ENCODE measurements at places on chromosomes 2 and 18.

GRCh38 chr2:31381601-31382000, 32.9 kb downstream of the XDH start:
- no peak for DNase-seq

- DNase-seq, result no peak
Measured at GRCh38 chr2:13018490-13018889, 301.8 kb downstream of the TRIB2 start.

- no peak for DNase-seq
Measured at GRCh38 chr2:3325458-3326181, 52.0 kb downstream of the EIPR1 start.

- no peak for DNase-seq
Measured at GRCh38 chr2:116585669-116586327, 1228.7 kb upstream of the DDX18 start.

- no peak for DNase-seq
Measured at GRCh38 chr18:62898359-62898758, 183.0 kb downstream of the PHLPP1 start.

- no peak for DNase-seq
Measured at GRCh38 chr2:234491897-234492296, 5.0 kb downstream of the ARL4C start.

DNA sequence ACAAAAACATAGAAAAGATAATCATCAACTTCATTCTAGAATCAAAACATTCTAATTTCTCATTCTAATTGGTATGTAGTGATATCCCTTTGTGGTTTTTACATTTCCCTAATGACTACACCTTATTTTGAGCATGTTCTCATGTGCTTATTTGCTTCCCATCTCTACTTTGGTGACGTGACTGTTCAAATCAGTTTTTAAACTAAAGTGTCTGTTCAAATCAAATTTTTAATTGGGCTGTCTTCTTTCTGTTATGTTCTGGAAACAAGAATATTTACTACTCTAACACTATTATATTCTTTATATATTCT, 45.5 kb downstream of the YES1 start:
- no peak for DNase-seq

- no peak for DNase-seq
Measured at GRCh38 chr2:46144133-46144800, 152.9 kb upstream of the EPAS1 start.

- no peak for DNase-seq
Measured at GRCh38 chr18:24386681-24387080, 10.9 kb downstream of the OSBPL1A start.

GRCh38 chr2:238169048-238169707, 10.4 kb downstream of the ERFE start:
- DNase-seq, result no peak

DNA sequence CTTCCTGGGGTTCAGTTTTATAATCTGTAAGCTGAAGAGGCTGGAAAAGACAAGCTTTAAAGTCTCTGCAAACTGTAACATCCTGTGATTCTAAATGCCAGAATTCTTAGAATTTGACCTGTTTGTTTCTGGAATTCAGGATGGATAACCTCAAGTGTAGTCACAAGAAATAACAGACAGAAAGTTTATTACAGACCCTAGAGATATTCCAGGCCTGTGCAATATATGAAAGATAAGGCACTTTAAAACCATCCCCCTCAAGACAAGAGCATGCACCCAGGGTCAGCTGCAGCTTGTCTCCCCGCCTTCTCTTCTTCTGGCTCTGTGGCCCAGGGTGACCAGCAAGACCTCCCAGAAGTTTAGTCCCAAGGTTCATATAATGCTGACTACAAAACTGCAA, 298.7 kb upstream of the ACVR2A start:
- DNase-seq, result no peak

- no peak for DNase-seq
Measured at GRCh38 chr18:37314534-37314933, 251.1 kb downstream of the CELF4 start.

- DNase-seq, result no peak
Measured at GRCh38 chr18:74488864-74489263, 7.3 kb upstream of the CNDP2 start.

DNA sequence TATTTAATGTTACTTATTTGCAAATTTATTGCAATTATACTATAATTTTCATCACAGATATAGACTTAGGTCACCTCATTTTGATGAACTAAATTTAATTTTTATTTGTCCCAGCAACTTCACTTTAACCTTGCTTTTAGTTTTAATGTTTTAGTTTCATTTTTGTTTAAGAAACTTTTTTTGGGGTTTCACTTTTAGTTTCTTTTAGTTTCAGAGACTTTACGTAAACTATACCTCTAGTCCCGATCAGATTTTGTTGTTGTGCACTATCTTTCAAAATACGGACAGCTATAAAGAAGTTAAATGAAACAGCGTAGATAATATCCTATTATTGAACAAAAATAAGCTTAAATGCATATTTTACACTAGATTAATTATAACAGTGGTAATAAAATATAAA, 460.5 kb downstream of the ERBB4 start:
- DNase-seq, result no peak

- DNase-seq, result no peak
Measured at GRCh38 chr18:77129150-77129551, 3.4 kb downstream of the MBP start.

GRCh38 chr2:127347734-127348392, 39.9 kb downstream of the MAP3K2 start:
- DNase-seq, result no peak

- no peak for DNase-seq
Measured at GRCh38 chr2:190666895-190667294, 18.0 kb downstream of the NAB1 start.

GRCh38 chr18:4639628-4640310, 184.7 kb upstream of the DLGAP1 start:
- no peak for DNase-seq

DNA sequence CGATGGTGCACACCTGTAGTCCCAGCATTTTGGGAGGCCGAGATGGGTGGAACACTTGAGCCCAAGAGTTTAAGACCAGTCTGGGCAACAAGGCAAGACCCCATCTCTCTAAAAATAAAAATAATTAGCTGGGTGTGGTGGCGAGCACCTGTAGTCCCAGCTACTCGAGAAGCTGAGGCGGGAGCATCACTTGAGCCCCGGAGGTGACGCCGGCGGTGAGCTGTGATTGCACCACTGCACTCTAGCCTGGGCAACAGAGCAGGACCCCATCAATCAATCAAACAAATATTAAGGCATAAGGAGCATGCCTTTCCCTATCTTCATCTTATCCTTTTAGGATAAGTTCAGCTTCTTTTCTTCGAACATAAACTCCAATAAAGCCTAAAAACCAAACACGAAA, 1.1 kb downstream of the WDSUB1 start:
- no peak for DNase-seq

DNA sequence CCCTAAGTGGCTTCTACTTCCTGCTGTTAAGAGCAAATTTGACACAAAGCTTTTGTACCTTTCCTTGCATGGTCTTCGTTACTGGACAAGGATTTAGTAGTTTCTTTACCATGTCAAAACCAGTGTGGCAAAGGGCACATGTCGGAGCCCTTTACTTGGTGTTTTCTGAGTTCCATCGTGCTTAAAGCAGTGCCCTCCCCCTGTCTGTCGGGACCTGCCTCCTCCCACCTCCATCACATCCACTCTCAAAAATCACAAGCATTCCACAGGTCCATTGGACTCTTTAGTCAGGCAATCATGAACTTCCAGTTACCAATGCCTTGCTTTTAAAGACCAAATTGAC, 763 bp downstream of the CCDC141 start:
- DNase-seq, result no peak

- DNase-seq, result no peak
Measured at GRCh38 chr2:232434563-232435374, 21.2 kb upstream of the ALPI start.

- DNase-seq, result no peak
Measured at GRCh38 chr2:220833446-220833845, 738.7 kb downstream of the EPHA4 start.

GRCh38 chr2:146481629-146482028, 1363.2 kb upstream of the ACVR2A start:
- DNase-seq, result no peak

GRCh38 chr2:23596316-23596885, 211.4 kb downstream of the KLHL29 start:
- peak; percentile 6 for DNase-seq

DNA sequence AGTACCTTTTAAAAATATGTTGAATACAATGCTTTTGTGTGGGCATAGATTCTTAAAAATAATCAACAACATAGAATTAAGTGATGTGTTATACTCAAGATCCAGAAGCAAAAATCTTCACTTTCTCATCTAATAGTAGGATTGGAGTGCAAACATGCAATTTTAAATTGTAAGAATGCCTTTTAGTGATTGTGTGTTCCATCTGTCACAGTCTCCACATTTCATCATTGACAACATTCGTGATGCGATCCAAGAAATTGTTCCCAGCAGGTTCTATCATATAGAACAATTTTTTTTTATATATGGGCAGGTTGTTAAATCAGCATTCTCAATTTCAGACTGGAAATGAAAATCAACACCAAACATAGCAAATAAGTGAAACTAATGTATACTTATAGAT, 1671.8 kb upstream of the SLC39A10 start:
- no peak for DNase-seq
